PC-9 (cell line): ENCODE measurements at places on chromosomes 6 and 20. TPM values are rescaled to one million over a fixed set of nuclear protein-coding genes. Genes with fewer than 3 reads are reported as not detected.

The CDC40 gene
- 18.3 and 19.0 TPM in 2 replicates for total RNA-seq

GRCh38 chr6:55497694-55498093 lies 81.3 kb downstream of the HMGCLL1 start:
- H3K4me3 ChIP-seq = no peak overlapping the region
- H3K27ac ChIP-seq = no peak overlapping the region
- H3K27me3 ChIP-seq = no peaks in the 10 kb centered on the region
- no peaks in the 10 kb centered on the region for H3K4me1 ChIP-seq
- no peak for DNase-seq
- no peaks in the 10 kb centered on the region for H3K36me3 ChIP-seq

DNA sequence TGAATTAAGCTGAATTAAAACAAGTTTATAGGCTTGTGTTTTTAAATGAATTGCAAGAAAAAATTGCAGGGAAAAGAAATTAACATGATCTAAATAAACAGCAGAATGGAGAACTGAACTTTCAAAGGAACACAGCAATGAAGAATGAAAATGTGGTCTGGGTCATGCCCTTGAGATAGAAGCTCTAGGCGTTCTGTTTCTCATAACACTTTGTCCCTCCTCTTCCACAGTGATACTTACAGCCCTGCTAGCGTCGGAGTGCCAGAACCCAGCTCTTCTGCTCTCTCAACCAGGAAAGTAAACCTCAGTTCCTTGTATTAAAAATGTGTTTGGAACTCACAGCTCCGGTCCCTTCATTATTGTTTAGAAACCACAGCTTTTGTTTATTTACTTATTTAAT lies 11.4 kb downstream of the HMGCLL1 start:
- no peaks in the 10 kb centered on the region for H3K36me3 ChIP-seq
- H3K27ac ChIP-seq = no peak overlapping the region
- H3K27me3 ChIP-seq = no peaks in the 10 kb centered on the region
- no peak overlapping the region for H3K4me3 ChIP-seq

- no peak overlapping the region for H3K4me3 ChIP-seq
- H3K27ac ChIP-seq = no peak overlapping the region
- H3K36me3 ChIP-seq = no peaks in the 10 kb centered on the region
- H3K27me3 ChIP-seq = peaks cover 73% of the 10 kb centered on the region
- DNase-seq = no peak
Observed at GRCh38 chr6:168385858-168386735, 54.9 kb upstream of the SMOC2 start.

DNA sequence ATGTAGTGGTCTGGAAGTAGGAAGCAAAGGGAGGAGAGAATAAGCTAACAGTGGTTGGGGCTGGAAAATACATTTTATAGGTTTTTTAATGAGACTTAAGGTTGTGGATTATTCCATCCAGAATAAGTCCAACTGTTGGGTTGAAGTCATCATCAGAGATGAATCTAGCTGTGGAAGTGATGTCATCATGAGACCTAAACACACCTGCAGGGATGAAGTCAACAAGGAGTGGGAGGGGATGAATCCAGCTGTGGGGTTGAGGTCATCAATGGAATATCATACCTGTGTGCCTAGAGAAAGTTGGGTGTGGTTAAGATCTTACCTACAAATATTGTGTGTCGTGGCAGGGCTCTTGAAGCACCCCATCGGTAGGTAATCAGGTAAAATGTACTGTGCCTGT lies 730.7 kb downstream of the RFPL4B start:
- H3K4me1 ChIP-seq = no peaks in the 10 kb centered on the region
- no peak for DNase-seq
- H3K36me3 ChIP-seq = no peaks in the 10 kb centered on the region
- H3K27ac ChIP-seq = no peak overlapping the region
